ENCODE measurements at places on chromosomes 4 and X.

GRCh38 chrX:154734061-154734781, 16.7 kb downstream of the GAB3 start:
- DNase-seq: no peak

GRCh38 chr4:141746026-141746425, 109.6 kb downstream of the IL15 start:
- no peak for DNase-seq

GRCh38 chr4:83252782-83253405, 31.7 kb downstream of the COQ2 start:
- DNase-seq: peak; percentile 22

- DNase-seq: no peak
These were observed 20.0 kb downstream of the STBD1 start for GRCh38 chr4:76326515-76326914.

- DNase-seq: no peak
These were observed 44.5 kb downstream of the SLC2A9 start for GRCh38 chr4:9976781-9977180.

GRCh38 chrX:135931644-135932487, 38.4 kb downstream of the SAGE1 start:
- no peak for DNase-seq

GRCh38 chr4:57154926-57155325, 44.7 kb upstream of the IGFBP7 start:
- no peak for DNase-seq

DNA sequence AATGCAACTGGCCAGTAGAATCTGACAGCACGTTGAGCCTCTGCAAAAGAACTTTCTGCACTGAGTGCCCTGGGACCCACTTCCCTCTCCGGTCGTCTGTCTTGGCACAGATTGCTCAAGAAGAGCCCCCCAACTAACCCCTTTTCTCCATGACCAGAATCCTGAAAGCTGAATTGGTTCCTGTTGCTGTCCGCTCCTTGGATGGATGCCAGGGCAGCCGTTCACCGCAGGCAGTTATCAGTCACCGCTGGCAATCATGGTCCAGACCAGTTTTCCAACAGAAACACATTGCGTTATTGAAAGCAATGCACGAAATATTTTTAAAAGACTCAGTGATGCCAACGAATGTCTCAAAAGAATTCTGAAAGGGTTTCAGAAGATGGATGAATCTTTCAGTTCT, 733.7 kb upstream of the FRG1 start:
- DNase-seq: no peak

GRCh38 chrX:100411802-100412715, 2.0 kb upstream of the PCDH19 start:
- DNase-seq: no peak

DNA sequence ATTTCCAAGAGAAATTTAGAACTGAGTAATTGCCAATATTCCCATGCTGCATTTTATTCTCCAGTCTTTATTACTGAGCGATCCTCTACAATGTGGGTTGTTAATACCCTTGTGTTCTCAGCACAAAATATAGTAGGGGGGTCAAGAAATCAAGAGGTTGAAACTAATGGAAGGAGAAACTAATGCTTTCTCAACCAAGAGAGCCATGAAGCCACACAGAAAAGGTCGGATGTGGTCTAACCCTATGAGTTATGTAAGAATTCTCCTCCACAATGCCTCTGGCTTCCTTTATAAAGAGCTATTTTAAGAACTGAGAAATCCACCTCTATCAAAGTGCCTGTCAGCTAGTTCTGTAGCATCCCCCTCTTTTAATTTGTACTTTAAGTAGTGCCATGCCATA, 268.5 kb downstream of the CHIC1 start:
- DNase-seq: no peak

GRCh38 chr4:124144238-124144654, 568.3 kb downstream of the ANKRD50 start:
- DNase-seq: no peak

GRCh38 chr4:13178621-13179020, 305.5 kb downstream of the RAB28 start:
- no peak for DNase-seq

- DNase-seq: no peak
These were observed 224.6 kb upstream of the RPL34 start for GRCh38 chr4:108395786-108396185.
